ENCODE measurements at places on chromosomes 11 and 22.

DNA sequence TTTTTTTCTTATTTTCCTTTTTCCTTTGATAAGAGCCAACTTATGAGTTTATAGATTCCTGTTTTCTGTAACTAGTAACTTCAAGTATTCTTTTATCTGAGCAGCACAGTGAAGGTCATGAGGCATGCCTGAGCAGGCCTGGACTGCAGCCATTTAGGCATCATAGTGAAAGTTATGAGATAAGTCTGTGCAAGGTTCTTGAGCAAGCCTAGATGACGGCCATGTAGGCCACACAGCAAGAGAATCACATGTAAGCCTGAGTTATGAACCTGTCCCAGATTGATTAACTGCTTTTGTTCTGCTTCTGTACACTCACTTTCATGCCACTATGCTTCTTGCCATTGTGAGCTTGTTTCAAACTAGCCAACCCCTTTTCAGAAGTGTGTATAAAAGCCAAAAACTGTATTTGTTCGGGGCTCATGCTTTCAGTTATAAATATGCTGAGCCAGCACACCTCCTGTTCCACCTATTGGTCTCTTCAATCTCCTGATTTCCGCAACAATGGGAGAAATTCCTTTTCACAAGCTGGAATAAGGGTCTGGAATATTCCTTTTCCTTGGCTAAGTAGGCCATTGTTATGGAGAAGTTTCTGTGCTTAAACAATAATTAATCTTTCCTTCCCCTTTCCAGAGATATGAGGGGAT is 745.7 kb downstream of the FAM181B start:
- DNase-seq, result no peak

GRCh38 chr11:11476971-11477645 is 124.1 kb upstream of the CSNK2A3 start:
- no peak for DNase-seq

DNA sequence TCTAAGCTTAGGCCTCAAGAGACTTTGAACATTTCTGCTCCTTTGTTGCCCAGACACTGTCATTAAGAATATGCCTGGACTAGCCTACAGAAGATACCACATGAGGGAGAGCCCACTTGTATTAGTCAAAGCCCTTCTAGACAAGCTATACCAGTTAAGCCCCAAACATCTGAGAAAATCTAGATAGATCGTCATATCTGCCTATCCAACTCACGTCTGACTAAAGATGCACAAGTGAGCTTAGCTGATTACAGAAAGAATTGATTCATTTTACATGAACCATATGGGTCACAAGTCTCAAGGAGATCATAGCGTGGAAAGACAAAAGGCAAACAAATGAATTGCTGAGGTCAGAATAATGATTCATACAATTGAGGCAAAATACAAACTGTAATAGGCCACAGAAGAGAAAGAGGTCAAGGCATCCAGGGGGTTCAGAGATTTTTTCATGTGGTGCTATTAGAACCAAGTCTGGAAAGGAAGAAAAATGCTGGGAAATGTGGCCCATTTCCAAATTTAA is 1155.5 kb upstream of the TENM4 start:
- DNase-seq, result no peak

GRCh38 chr22:37632174-37633088 is 7.0 kb upstream of the SH3BP1 start:
- no peak for DNase-seq

DNA sequence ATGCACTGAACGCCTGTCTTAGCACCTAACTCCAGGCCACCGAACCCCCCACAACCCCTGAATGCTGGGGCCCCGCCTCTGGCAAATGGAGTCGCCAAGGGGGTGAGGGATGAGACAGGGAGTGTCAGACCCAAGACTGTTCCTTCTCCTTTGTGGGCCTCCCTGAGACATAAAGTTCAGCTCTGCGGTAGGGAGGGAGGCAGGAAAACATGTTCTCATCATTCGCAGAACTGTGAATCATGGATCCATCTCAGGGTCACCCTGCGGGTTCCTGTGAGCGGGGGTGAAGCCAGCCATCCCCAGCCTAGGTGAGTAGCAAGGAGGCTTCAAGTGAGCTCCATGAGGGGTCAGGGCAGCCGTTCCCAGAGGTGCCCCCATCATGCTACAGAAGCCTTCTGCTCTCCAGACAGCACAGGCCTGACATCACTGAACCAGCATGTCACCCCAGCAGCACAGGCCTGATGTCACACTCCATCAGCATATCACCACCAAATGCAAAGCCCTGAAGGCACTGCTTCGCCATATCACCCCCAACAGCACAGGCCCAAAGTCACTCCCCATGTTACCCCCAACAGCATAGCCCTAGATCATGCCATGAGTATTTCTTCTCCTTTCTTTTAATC is 27.2 kb downstream of the TMPRSS6 start:
- no peak for DNase-seq

DNA sequence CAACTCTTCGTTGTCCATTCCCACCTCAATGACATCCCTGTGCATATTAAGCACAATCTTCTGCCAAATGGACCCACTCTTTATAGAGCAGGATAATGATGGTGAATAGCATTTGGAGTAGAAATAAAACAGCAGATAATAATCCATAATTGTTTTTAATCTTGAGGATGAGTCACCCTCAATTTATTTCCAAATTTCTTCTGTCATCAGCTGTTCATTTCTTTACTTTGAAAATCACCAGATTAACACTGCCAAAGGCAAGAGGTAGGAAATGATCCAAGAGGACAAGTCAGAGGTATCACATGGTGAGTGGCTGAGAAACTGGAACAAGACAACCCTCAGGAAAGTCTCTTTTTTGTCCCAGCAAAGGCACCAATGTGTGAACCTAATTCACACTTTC is 7.3 kb upstream of the AMBRA1 start:
- DNase-seq, result no peak

- DNase-seq, result no peak
These were observed 43.2 kb downstream of the NAT10 start for GRCh38 chr11:34148504-34149165.

DNA sequence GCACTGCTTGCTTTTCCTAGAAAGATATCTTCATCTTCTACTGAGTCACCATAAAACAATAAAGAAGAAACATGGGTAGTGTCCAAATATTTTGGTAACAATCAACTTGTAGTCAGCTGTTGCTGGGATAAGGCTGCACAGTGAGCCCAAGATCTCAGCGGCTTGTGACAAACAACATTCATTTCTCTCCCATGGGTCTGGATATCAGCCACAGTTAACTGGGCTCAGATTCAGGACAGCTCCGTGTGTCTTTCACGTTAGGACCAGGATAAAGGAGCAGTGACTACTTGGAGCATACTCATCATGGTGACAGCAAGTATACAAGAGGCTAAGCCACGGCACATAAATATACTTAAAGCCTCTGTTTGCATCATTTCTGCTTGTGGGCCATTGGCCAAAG is 27.9 kb upstream of the GRK3 start:
- no peak for DNase-seq

DNA sequence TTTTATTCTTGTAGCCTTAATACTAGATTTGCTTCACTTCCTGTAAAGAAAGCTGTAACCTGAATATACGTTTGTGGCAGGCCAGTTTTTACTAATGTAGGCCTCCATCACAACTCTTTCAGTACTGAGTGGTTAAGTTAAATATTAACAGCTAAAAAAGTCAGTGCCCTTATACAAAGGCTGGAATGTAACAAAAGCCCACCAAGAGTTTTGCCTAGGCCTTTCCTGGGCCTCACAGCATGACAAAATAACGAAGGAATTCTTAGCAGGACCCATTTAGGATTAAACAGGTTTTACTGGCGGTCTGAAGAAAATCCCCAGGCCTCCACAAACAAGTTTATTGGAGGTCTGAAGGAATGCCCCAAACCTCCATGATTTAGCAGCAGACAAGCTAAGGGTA is 43.7 kb downstream of the PIWIL3 start:
- DNase-seq, result no peak

GRCh38 chr11:59040607-59041006 is 45.5 kb upstream of the GLYATL1B start:
- no peak for DNase-seq

DNA sequence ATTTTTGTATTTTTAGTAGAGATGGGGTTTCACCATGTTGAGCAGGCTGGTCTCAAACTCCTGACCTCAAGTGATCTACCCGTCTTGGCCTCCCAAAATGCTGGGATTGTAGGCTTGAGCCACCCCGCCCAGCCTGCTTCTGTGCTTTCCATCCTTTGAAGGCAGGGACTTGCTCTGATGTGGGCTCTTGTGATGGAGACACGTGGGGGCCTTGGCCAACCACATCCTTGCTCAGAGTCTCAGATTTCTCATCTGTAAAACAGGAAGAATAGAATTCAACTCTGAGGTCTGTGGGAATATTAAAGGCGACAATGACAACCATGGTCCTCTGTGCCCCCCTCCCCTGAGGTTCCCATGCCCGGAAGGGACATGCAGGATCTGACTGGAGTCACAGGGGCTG is 3.8 kb upstream of the GGA1 start:
- no peak for DNase-seq

DNA sequence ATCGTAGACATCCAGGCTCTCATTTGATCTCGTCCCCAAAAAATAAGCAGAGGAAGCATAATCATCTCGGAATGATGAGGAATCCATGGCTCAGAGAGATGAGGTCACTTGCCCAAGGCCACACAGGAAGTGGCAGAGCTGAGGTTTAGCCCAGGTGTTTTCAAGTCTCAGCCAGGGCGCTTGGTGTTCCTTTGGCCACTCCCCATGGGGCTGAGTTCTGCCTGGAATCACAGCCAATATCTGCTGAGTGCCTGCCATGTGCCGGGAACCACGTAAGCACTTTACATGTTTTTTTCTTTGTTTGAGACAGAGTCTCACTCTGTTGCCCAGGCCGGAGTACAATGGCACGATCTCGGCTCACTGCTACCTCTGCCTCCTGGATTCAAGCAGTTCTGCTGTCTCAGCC is 29.5 kb upstream of the MYH9 start:
- no peak for DNase-seq
